Pericardium fibroblast (primary cell): ENCODE measurements at places on chromosomes 3 and 15. TPM values are rescaled to one million over a fixed set of nuclear protein-coding genes. Genes with fewer than 3 reads are reported as not detected.

The GPR176 gene
- 54.9 and 87.5 TPM in 2 replicates for total RNA-seq

The ZDHHC23 gene
- total RNA-seq: 0.82 TPM in 1 of 2 replicates, not detected in the other

The ARGFX gene
- not detected in 2 replicates for total RNA-seq

The KIF23 gene
- total RNA-seq: 3.5 and 3.7 TPM in 2 replicates

The AGTR1 gene
- total RNA-seq: 4.3 and 15.6 TPM in 2 replicates

The AMT gene
- 1.4 and 2.6 TPM in 2 replicates for total RNA-seq
